ENCODE measurements at places on chromosomes 11 and 22. TPM values are rescaled to one million over a fixed set of nuclear protein-coding genes. Genes with fewer than 3 reads are reported as not detected.

DNA sequence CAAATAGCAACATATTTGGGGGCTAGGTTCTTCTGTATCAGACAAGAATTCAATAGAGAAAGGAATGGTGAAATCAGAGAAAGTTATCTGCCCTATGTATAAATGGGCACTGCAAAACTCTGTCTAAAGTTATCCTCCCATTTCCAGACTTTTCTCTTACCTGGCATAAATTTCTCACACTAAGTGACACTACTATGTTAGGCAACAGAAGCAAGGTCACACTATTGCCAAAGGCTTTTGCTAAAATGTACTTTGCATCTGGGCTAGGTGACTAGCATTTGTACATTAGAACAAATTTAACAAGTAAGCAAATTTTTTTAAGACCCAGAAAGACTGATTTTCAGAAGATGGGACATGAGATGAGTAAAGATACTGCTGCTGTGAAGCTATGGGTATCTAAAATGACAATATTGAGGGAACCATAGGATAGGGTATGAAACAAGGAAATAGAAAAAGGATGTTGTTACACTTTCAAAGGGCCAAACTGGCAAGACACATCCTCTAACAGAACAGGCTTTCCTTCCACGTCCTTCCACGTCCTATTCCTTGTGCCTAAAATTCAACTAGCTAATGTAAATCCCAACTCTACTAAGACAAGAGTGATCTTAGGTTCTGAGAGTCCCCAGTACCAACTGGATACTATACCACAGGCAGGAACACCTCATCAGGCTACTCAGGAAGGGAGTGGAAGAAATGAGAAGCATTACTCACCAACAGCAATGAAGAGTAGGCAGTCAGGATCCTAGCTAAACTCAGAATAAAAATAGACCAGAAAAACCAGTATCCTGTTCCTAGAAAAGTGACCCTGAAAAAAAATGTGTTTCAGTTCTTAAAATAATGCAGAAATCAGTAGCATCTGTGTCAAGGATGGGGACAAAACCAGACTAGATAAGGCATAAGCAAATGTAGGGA, 22.6 kb downstream of the GDPD4 start:
- DNase-seq: no peak

C11orf91 gene
- not detected for total RNA-seq

GRCh38 chr11:33735271-33736147, 714 bp downstream of the CD59 start:
- DNase-seq: no peak

SLC22A25 gene
- total RNA-seq: not detected

DNA sequence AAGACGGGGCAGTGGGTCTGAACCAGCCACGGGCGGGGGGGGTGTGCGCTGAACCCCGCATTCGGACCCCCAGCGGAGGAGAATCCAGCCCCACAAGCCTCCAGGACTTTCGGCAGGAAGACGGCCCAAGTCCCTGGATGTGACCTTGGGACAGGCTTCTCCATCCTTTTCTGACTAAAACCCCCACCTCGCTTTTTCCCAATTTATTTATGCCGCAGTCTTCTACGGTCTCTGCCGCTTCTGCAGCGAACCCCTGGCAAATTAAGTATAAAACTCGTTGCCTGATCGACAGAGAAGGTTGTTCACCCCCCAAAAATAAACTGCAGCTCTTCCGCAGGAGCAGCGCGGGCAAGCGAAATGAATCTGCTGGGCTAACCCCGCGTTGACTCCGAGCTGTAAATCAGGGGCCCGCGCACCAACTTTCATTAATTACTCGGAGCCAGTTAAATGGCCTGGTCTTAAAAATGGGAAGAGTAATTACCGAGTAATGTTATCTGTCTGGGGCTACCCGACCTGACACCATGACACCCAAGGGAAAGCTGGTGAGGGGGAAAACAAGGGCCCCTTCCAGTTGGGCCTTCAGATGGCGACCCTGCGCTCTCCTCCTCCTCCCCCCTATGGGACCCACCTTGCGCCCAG, 6.6 kb downstream of the WT1 start:
- DNase-seq: no peak

DNA sequence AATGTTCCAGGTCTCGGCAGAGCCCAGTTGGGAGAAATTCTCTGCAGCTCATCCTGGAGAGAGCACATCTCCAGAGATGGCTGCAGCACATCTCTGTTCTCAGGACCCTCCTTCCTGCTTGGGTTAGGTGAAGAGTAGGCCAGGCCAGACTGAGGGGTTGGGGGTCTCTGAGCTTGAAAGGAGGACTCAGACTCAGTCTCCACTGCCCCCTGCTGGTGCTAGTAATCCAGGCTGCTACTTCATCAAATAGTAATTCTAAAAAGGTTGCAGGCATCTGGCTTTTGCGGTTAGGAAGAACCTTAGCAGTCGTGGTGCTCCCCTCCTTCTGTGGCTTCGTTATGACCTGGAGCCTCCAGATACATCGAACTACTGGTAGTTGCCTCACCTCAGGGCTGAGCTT, 9.7 kb downstream of the TUB start:
- DNase-seq: no peak

- no peak for DNase-seq
These were observed 230.8 kb upstream of the TBCEL start for GRCh38 chr11:120793150-120793549.

HTR3B gene
- total RNA-seq: 0.09 TPM

RAB3IL1 gene
- total RNA-seq: 3.6 TPM

- DNase-seq: no peak
These were observed 11.8 kb upstream of the SELENOH start for GRCh38 chr11:57729479-57729878.

- DNase-seq: no peak
These were observed 9.8 kb downstream of the APOL5 start for GRCh38 chr22:35727436-35727835.

GRCh38 chr22:36221799-36222751, 17.3 kb downstream of the APOL2 start:
- DNase-seq: no peak
